ENCODE measurements at places on chromosomes 12 and 14.

- DNase-seq, result no peak
Observed at GRCh38 chr14:102183886-102184285, 44.2 kb downstream of the WDR20 start.

- no peak for DNase-seq
Observed at GRCh38 chr14:33273978-33274377, 335.3 kb downstream of the NPAS3 start.

DNA sequence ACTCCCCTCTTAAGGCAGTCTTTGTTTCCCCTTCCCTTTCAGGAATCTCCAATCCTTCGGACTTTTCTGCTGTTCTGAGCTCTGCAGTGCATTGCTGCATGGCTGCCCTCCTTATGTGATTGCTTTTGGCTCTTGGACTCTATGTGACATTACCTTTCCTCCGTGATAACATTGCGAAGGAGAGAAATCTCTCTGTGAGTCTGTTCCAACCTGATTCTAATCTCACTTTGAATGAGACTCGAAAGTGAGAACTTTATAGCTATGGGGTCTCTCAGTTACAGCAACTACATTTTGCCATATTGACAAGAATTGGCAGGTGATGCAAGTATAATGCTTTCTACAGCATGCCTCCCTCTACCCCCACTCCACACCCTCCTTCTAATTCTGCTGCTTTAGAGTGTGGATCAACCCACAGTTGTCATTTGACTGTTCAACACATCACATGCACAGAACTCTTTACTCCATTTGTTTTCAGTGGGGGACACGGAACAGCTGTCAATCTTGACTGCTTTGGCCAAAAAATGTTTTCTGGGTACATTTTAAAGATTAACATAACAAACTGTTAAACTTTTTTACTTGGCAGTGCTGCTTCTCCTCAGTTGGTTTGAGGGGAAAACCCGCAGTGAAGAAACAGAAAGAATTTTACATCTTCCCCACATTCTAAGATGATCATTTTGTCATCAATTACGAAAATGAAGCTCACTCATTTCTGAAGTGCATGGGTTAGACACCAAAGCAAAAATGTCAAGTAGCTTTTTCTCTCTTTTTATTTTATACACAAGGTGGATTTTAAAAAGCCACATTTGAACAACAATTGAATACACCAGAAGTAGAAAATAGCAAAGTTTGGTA lies 125.5 kb upstream of the RMST start:
- no peak for DNase-seq

- no peak for DNase-seq
Observed at GRCh38 chr14:21902561-21903181, 229.1 kb upstream of the OR4E1 start.

- no peak for DNase-seq
Observed at GRCh38 chr14:106069804-106070625, 543.6 kb downstream of the TMEM121 start.

DNA sequence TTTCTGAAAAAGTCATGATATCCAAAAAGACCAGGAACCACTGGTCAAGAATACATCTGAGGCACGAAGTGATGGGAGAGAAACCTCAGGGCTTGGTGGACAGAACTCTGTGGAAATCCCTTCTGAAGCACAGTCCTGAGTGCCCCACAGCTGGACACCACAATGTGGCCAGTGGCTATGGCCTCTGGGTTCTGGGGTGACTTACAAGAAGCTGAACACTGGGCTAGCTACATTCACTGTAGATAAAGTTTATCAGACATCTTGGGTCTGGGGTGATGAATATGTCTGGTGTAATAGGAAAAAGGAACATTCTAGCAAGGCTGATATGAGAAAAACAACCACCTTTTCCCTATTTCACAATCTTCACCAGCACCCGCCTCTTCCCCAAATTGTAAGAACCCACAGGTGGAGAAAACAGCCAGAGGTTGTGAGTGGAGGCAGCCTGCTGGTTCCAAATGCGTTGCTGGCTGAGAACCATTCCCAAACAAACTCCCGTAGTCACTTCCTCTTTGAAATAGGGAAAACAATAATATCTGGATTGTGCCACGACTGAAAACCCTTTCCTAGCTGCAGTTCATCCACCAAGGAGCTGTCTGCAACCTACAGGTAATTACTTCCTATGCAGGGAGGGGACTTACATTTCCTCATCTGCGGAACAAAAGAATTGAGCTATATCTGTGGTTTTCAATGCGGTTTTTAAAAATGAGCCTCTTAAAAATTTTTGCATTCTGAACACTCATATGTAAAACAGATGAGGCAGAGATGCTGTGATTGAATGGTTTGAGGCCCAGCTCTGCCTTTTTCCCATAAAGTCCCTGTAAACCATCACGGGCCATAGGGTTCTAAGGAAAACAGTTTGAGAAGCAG lies 193.6 kb downstream of the SLC41A2 start:
- no peak for DNase-seq

GRCh38 chr12:5900533-5901205 lies 44.4 kb downstream of the ANO2 start:
- no peak for DNase-seq

GRCh38 chr12:116433249-116433648 lies 125.9 kb upstream of the MAP1LC3B2 start:
- no peak for DNase-seq

DNA sequence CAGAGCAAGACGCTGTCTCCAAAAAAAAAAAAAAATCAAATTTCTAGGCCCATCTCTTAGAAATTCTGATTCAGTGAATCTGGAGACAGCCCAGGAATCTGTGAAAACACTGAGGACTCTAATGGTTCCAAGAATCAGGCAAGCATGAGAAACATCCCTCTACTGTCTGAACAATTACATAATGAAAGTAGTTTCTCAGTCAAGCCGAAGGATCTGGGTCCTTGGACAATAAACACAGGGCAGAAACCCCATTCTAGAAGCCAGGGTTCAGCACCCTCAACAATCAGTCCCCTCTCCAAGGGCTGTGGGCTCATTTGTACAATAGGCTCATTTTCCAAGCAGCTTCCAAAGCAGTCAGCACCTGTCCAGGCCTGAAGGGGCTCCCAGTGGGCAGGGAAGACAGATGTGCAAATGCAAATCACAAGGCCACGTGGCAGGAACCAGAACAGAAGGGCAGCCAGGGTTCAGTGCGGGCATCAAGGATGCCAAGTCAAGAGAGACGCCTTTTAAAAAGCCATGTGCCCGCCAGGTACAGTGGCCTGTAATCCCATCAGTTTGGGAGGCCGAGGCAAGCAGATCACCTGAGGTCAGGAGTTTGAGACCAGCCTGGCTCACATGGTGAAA lies 96.1 kb downstream of the KSR2 start:
- DNase-seq, result no peak

- peak; percentile 32 for DNase-seq
Observed at GRCh38 chr14:29687071-29687765, 240.4 kb downstream of the PRKD1 start.

GRCh38 chr14:67875175-67876006 lies 55.8 kb downstream of the RAD51B start:
- DNase-seq, result no peak

DNA sequence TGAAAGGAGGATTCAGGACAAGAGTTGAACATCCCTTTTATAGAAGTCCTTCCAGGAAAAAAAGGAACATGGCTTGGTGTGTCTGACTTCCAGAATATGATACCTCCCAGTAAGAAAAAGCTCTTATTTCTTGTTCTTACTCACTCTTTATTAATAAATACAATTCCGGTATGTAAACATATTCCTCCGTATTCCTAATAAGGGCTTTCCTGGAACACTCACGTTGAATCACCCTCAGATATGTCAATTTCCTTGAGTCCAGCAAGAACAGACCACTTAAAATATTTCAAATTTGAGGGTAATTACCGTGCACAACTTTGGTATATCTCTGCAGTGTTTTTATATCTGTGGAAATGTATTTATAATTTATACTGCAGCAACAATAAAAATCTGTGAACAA lies 385.6 kb downstream of the SYT1 start:
- DNase-seq, result no peak

- no peak for DNase-seq
Observed at GRCh38 chr12:45402288-45402687, 186.4 kb downstream of the ANO6 start.

- DNase-seq, result no peak
Observed at GRCh38 chr14:61416591-61416990, 95.2 kb downstream of the PRKCH start.

- DNase-seq, result no peak
Observed at GRCh38 chr12:13835652-13836051, 145.8 kb downstream of the GRIN2B start.

DNA sequence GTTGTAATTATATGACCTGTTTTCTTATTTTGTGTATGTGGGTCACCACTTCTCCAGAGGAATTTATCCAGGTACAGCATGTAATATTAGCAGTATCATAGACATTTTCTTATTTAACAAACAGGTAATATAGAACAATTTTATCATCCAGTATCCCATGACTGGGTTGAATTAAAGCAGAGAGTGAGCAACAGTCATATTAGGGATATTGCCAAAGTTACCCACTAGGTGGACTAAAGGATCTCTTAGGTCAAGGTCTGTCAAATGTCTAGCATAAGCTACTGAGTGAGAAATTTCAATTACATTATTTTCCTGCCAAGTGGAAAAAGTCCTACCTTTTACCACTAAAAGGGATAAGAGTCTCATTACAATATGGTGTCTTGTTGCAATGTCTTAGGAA lies 62.1 kb upstream of the TRIM9 start:
- DNase-seq, result peak; percentile 36

GRCh38 chr12:5197131-5197530 lies 153.5 kb downstream of the KCNA5 start:
- DNase-seq, result peak; percentile 70

- no peak for DNase-seq
Observed at GRCh38 chr12:105329926-105330282, 587 bp upstream of the C12orf75 start.

DNA sequence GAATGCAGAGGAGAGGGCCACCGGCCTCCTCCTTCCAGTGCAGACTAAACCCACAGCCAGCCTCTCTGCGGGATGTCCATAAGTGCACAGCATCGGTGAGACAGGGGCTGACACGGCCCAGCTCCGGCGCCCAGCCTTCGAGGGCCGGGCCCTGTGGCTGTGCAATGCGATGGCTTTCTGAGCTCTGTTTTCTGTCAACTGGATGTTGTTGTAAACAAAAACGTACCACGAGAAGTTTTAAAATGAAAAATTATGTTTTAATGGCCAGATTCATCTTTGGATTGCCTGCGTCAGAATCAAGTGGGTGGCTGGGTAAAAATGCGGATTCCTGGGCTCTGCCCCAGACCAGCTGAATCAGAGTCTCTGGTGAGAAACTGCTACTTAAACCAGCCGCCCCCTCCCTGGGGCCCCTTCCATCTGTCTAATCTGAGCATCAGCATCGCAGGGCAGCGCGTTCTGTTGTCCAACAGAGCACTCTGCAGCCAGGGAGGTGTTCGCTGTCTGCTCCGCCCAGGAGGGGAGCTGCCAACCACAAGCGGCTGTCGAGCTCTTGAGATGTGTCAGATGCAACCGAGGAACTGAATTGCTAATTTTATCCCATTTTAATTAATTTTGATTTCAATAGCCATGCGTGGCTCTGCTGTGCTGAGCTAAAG lies 133.4 kb downstream of the RFLNA start:
- DNase-seq, result no peak

DNA sequence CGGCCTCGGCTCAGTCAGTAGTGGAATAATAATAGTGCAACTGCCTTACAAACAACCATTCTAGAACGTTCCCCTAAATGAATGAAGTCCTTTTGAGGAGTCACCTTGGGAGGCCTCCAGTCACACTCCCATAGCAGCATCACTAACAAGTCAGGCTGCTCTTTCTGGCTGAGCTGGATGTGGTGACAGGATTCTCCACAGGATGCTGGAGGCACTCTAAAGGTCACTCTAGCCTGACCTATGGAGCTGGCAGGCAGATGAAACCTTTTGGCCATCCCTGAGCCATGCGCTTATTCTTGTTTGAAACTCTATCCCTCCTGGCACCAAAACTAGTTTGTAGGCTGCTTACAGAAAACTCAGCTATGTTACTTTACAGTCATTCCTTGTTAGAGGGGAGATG lies 17.9 kb upstream of the TFCP2 start:
- DNase-seq, result no peak

DNA sequence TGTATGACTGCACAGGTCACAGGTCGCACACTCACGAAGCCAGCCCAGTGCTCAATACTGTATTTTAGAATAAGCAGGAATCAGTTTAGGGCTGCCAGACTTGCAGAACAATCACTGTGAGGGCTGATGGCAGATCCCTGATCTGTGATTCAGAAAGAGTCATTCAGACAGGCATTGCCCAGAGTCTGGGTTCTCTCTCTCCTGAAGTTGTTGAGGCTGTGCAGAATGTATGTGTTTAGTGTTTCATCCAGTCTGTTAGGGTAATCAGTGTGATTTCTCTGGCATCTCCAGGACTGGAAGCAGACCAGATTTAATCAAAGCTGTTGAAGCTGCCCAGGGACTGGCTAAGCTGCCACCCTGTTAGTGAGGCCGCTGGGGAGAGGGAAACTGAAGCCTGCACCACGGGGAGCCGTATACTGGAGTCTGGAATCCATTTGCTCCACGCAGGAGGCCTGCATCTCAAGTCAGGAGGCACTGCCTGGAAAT lies 69.3 kb downstream of the ETV6 start:
- peak; percentile 90 for DNase-seq

GRCh38 chr12:126936181-126936851 lies 1330.7 kb upstream of the TMEM132C start:
- DNase-seq, result peak; percentile 74

DNA sequence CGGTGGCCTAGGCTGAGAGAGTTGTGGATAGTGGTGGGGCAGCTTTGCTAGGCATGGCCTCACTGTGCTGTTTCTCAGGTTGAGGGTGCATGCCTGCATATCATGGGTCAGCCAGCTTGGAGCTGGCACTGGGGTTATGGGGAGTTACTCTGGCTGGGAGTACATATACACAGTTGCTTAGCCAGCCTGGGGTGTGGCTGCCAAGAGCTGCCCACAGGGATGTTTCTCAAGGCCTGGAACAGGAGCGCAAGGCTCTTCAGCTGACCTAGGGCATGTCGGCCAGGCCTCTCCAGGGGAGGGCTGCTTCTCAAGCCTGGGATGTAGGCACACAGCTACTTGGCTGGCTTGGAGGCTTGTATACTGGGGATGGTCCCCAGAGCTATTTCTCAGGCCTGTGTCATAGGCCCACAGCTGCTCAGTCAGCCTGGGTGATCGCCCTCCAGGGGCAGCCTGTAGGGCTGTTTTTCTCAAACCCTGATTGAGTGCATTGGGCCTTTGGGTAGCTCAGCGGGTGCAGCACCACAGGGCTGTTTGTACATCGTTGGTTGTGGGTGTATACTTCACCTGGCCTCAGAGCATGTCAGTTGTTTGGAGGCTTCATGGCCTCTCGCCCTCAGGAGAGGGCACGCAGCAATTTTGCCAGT lies 114.9 kb downstream of the METTL25 start:
- DNase-seq, result no peak
